T follicular helper cell (primary cell): ENCODE measurements at places on chromosomes 2 and 18.

DNA sequence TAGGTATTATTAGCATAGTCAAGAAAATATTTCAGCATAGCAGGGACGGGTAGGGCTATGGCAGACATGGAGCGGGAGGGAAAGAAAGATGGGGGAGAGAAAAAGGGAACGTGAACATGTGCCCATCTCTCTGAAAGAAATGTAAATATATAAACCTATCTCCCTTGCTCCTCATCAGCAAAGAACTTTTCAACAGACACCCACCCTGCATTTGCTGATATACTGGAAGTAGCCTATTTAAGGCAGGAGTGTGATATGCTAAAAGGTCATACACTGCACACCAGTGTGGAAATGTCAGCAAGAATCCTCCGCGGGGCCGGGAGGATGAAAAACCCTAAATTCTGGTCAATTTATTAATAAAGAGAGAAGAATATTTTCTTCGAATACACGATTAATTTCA, 1.7 kb downstream of the MBOAT2 start:
- DNase-seq: no peak

DNA sequence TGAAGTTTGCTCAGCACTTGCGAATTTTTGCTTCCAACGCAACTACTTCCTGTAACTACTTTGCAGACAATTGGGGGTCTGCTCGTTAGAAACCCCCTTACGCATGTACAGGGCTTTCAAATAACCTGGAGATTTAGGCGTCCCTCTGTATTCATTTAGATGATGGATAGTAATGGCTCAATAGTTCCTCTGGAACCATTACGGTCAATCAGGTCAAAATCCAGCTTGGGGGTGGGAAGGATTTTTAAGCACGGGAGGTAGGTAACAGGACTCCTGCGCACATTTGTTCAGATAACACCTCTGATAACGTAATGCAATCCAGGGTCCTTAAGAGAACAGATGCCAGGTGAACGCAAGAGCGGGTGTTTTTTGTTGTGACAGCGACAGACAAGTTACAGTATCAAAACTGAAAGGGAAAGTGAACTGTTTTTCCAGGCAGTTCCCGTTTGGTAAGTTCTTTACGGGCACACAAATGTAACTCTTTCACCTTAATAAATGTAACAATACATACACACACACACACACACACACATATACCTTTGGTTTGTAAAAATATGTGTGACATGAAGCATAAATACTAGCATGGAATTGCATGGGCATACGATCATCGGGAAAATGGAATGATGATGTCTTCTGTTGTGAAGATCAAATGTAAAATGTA, 3.8 kb upstream of the OSR1 start:
- DNase-seq: no peak

DNA sequence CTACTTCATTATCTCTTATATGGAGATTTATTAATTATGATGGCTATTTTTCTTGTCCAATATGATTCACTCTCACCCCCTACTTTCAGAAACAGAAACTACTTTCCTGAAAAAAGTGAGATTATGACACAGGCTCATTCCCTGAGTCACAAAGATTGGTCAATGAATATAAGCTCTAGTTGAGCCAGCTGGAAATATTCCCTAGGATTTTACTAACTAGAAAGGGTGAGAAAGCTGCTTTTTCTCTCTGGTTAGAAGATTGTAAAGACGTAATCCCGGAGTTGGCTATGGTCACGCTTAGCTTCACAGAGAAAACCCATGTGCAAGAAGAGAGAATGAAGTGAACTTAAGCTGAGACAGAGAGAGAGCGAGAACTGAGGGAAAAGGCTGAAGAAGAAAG, 223.7 kb upstream of the SMAD7 start:
- no peak for DNase-seq

GRCh38 chr2:149814901-149815300, 227.3 kb upstream of the MMADHC start:
- DNase-seq: no peak

GRCh38 chr18:69161383-69162028, 239.2 kb upstream of the DOK6 start:
- no peak for DNase-seq

DNA sequence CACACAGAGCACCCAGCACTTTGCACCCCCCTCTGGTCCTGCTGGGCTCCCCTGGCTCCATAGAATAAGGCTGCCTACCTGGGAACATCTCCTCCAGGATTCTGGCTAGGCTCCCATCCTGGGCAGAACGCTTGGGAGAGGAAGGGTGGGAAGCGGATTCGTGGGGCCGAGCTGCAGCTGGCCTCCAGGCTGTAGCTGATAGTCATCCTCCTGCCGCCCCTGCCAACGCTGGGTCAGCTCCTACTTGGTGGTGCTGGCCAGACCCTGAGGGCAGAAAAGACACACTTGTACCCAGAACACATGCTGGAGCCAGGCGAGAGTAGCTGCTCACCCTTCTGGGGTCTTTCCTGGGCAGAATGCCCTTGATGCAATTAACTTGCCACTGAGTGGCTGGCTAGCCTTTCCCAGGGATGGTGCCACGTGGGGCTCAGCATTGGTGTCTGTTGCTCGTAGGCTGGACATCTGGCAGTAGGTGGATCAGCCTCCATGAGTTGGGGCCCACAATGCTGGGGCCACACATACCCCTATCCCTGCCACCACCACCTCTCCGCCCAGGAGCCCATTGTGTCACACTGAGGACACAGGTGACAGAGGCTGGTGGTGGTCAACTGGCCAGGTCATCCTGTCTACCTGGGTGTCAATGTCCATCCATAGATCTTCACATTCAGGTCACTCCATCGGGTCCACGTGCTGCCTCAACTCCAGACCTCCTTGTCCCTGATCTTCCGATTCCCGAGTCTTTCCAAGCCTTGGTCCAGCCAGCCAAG, 112.8 kb downstream of the NDUFA10 start:
- DNase-seq: no peak

DNA sequence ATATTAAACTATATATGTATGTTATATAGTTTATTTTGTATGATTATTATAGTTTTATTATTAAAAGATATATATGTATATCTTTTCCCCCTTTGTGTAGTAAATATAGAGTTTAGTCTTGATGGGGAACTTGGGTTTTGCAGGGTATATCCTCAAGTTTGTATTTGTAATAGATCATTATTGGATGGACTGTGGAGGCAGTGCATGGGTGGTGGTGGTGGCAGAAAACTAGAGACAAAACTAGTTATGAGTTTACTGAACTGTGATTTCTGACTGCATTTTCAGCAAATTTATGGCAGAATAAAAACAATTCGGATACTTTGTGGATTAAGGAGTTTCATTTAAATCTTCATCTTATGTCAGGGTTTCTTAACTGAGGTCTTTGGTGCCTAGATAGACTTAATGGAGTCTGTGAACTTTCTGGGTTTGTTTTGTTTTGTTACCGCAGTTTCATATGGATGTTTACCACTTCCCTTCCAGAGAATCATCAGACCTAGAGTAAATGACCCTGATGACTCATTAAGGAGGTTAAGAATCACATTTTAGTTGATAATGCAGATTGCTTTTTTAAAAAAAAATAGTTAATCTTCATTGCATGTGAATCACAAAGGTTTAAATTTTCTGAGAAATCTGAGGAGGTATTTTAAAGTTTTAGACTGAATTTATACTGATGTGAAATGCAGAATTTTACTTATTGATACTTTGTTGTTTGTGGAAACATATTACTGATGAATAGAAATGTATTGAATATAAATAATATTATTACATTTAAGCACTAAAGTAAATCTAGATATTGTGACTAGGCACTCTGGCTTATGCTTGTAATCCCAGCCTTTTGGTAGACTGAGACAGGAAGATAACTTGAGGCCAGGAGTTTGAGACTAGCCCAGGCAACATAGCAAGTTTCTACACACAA, 14.5 kb downstream of the EPC2 start:
- DNase-seq: no peak

DNA sequence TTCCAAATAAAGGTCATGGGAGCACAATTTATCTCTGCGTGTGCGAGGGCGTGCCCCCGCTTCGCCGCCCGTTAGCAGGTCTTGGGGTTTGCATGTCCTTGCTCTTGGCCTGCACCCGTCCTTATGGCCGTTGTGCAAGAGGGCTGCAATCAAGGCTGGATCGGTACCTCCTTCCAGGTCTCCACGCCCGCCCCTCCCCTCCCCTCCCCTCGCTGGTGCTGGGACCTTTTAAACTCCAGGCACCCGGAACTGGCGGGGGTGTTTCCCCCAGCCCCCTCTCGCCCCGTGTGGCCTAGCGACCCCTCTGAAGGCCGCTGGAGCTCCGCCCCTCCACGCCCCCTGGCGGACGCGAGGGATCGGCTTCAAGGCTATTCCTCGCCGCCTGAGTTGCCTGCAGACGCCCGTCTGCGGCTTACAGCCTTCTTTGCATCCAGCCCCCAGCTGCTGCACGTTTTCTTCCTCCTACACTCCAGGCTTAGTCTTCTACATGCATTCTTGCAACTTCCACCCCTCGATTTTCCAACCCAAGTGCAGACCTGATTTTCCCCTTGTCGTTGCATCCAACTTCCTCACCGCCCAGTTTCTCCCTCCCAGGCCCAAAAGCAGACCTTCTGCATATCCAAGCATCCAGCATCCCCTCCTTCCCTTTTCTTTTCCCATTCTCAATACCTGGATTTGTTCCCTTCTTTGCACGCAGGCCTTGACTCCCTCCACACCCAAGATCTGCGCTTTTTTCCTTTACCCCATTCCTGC, 577 bp downstream of the IDH1 start:
- peak; percentile 71 for DNase-seq

GRCh38 chr2:105714141-105714540, 30.6 kb upstream of the NCK2 start:
- no peak for DNase-seq

- no peak for DNase-seq
Measured at GRCh38 chr18:69444221-69444620, 43.5 kb downstream of the DOK6 start.

GRCh38 chr2:206615417-206616089, 26.7 kb upstream of the FAM237A start:
- DNase-seq: no peak

DNA sequence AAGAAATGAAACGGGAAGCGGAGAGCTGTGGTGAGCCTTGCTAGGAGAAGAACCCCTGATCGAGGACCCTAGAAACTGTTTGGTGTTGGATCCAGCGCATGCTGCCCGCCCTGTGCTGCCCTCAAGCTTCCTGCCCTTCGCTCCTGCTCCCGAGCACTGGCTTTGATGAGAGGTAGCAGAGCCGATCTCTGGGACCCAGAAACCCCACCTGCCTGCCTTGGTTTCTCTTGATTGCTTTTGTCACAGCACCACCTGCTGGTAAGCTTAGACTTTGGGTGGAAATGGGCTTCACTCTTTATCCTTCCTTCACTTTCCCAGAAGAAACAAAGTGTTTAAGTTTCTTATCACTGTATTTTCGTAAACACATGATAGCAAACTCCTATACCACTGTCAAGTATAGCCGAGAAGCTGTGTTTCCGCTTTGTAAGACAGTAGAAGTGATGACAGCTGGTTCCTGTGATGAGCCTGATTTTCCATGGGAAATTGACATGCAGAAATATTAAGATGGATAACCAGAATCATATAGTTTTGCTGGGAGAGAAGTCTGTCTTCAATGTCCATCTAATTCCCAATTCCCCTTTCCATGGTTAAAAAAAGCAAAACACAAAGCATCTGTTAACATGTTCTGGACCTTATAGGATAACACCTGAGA, 267.4 kb downstream of the PHLPP1 start:
- DNase-seq: peak; percentile 31

DNA sequence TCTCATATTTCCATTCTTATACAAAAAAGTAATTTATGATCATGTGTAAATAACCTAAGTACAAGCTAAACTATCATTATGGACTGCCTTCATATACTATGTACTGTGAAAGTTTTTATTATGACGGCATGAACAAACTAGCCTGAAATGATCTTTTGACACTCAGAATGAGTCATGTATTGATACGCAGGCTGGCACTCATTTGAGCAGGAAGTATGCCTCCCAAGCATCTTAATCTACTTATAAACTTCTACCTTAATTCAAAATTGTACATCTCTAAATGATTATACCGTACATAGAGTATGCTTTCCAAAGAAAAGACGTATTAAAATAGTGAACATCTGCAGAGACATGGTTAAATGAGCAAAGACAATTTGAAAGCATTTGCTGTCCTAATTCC, 207.1 kb upstream of the SPOPL start:
- no peak for DNase-seq

GRCh38 chr2:191478799-191479679, 198.9 kb upstream of the NABP1 start:
- DNase-seq: no peak

DNA sequence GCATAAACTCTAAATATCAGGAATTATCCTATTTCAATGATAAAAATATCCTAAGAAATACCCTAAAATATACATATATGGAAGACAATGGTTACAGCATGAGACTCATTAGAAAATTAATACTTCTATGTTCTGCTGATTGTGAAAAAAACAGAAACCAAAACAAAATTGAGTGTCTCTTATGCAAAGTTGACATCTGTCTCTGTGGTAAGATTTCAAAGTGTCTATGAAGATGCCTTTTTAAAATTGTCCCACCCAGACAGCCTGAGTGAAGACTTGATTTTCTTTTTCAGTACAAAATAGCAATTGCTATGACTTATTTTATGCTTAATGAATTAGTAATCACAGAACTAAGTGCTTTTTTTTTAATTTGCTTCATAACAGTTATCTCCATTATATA, 1368.4 kb upstream of the LRRTM1 start:
- no peak for DNase-seq

- no peak for DNase-seq
Measured at GRCh38 chr2:230924470-230925341, at the start of gene GPR55. Gene GPR55, minus strand, starts transcription at chr2:230925242. Its CDS starts 14,280 bp downstream, at chr2:230910962.

GRCh38 chr18:27824841-27825681, 351.9 kb downstream of the CDH2 start:
- DNase-seq: no peak
